Right lobe of liver (tissue), 6 donors: ENCODE measurements at places on chromosomes 2 and 18. TPM values are rescaled to one million over a fixed set of nuclear protein-coding genes. Genes with fewer than 3 reads are reported as not detected.
A peak's percentile ranks its signal among the peaks of the same experiment; 100 is the strongest.

Gene MC2R
- total RNA-seq, result 0.04 TPM

Gene GPR39
- 8.5 TPM for total RNA-seq

Gene CSRNP3
- 2.0 TPM for total RNA-seq

Gene MC5R
- total RNA-seq, result not detected

Gene NPPC
- total RNA-seq, result not detected

Gene SNRNP27
- 16.8 TPM for total RNA-seq

Gene RAB6D
- not detected for total RNA-seq

Gene VSNL1
- total RNA-seq, result 4.8 TPM

DNA sequence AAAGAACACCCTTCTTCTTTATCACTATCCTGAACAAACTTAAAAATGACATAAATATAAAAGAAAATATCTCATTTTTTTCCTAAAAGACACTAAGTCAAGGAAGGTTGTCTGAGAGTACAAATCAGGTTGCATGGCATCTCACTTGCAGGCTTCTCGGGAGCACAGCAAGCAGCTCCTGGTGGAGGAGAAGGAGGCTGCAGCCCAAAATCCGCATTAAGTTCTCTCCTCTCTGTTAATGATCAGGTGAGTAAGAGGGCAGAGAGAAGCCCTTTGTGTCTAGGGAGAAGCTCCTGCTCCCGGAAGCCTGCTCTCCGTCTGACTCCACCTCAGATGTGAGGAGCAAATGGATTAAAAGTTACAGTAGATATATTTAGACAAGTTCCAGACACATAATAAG lies 35.0 kb upstream of the DOK6 start:
- DNase-seq, result no peak

DNA sequence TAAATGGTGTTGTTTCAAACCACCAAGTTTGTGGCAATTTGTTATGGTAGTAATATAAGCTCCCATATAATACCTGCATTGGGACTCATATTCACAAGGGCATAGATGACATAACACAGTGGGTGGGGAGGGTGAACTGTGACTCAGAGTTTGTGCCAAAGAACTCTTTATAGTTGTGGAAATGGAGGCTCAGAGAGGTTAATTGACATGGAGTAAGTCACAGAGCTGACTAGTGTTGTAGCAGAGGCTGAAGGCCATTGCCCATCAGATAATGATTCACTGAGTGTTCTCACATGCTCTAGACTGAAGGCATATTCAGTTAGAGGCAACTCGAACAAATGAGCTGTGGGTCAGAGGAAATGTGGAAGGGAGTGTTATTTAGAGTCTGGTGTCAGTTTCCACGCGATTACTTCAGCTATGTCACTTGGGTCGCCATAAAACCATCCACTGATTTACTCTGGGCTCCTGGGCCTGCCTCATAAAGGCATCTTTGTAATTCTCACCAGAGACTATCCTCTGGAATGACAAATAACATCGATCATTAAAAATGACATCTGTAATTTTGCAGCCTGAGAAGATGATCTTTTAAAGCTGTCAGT lies 264.7 kb downstream of the CCDC85A start:
- DNase-seq, result no peak

DNA sequence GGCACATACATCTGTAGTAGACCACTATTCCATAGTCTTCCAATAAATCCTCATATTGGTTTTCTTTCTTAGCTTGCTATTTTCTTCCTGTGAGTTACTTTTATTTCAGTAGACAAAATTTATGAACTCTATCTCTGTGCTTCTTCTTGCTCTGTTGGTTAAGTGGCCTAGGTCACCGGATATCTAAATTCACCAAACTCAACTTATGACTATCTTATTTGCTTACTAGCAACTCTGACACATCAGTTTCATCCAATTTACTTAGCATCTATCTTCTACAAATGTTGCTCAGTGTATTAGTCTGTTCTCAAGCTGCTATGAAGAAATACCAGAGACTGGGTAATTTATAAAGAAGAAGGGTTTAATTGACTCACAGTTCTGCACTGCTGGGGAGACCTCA lies 432.5 kb upstream of the FSIP2 start:
- DNase-seq, result no peak

DNA sequence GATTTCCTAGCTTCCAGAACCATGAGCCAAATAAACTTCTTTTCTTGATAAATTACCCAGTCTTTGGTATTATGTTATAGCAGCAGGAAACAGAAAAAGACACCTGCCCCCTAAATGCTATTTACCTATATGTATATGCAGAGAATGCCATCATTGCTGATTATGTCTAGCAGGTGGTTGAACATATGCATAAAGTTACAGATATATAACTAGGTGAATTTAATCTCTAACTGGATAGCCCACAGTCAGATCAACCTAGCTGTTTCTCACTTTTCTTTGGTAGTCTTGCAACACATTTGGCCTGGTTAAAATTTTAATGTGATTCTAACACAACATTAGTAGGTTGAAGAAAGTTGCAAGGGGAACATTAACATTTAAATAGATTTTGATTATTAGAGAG lies 7.1 kb upstream of the CERS6 start:
- DNase-seq, result no peak

- no peak for DNase-seq
Observed at GRCh38 chr2:198465970-198466369, 661.6 kb downstream of the PLCL1 start.

- no peak for DNase-seq
Observed at GRCh38 chr2:79801082-79801481, 288.2 kb downstream of the CTNNA2 start.

DNA sequence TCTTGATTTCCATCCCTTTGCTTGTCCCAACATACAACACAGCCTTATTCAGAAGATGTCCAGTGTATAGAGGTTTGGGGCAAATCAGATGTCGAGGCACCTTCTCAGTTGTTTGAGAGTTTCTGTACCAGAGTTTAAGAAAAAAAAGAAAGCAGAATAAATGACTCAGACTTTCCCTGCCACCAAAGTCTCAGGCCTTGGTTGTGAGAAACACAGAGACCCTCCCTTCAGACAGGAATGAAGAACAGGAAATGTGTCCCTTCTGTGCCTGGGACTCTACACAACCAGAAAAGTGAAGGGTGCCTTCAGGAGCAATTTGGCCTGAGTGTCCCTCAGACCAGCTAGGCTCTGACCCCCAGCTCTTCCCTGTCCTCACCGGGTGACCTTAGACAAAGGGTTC lies 37.3 kb upstream of the REL start:
- DNase-seq, result no peak

DNA sequence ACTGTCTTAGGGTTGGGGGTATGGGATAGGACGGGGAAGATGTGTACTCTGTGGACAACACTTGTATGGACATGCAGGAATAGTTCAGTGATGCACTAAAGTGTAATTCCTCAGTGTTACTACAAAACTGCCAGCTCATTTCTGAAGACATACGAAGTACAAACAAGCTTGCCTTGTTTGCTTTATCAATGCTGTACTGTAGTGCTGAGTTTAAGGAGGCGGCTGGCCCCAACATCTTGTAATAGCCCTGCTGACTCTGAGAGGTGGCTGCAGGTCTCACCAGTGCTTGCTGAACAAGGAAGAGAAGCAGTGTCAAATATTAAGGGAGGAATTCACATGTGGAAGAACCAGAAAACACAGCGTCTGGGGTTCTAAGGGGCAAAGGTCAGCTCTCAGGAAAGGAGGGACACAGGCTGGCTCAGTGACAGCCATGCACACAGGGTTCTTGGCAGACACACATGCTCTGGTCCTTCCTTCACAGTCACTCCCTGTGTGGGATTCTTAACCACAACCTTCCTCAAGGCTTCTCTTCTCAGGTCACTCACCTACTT lies 39.8 kb upstream of the EVA1A start:
- DNase-seq, result no peak

GRCh38 chr2:88131201-88131998 lies 3.5 kb upstream of the FABP1 start:
- peak; percentile 74 for DNase-seq

- DNase-seq, result no peak
Observed at GRCh38 chr2:105678346-105678745, 66.4 kb upstream of the NCK2 start.

- no peak for DNase-seq
Observed at GRCh38 chr2:113169002-113169530, 4.7 kb upstream of the PSD4 start.

DNA sequence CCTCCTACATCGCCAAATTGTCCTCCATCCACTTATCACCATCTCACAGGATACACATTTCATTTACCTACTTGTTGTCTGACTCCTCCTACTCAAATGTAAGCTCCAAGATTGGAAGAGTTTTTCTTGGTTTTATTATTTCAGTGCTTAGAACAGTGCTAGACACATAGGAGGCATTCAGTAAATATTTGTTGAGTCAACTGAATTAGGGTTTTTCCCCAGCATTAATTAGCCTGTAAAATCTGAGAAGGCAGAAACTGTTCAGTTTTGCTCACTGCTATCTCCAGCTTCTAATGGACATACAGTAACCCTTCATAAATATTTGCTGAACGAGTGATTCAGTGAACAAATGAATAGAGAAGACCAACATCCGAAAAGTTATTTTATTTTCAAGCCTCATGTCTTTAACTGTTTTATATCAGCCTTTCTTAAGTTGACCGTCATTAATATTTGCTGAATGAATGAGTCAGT lies 800 bp downstream of the TTC21B start:
- DNase-seq, result no peak

DNA sequence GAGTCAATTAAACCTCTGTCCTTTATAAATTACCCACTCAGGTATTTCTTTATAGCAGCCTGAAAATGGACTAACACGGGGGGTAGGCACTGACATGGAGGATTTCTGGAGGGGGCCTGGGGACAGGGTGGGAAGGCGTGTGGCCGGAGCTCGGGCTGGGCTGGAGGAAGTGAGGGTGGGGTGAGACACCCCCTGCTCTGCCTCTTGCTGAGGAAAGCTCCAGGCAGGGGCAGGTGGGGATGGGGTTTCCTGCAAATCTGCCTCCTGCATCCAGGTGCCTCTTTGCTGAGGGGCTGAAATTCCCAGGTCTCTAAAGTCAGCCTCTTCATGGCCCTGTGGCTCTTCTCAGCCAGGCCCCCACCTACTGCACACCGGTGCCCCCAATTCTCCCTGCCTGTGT lies 25.7 kb upstream of the OTOS start:
- DNase-seq, result no peak

DNA sequence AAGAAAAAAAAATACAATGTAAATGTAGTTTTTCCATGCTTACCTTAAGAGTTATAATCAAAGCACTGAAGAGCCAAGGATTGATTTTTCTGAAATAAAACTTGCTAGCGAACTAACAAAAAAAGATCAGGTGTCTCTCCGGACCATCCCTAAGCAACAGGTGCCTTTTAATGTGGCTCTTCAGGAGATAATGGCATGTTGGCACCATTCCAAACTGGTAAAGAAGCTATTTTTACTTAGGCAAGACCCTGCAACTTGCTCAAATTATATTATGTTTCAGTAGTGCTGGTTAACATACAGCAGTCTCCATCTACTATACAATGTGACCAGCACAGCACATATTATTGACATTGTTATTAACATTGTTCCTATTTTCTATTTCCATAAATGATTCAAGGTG lies 2.3 kb upstream of the GCC2 start:
- no peak for DNase-seq

- DNase-seq, result no peak
Observed at GRCh38 chr18:53817976-53818950, 406.2 kb downstream of the MBD2 start.

DNA sequence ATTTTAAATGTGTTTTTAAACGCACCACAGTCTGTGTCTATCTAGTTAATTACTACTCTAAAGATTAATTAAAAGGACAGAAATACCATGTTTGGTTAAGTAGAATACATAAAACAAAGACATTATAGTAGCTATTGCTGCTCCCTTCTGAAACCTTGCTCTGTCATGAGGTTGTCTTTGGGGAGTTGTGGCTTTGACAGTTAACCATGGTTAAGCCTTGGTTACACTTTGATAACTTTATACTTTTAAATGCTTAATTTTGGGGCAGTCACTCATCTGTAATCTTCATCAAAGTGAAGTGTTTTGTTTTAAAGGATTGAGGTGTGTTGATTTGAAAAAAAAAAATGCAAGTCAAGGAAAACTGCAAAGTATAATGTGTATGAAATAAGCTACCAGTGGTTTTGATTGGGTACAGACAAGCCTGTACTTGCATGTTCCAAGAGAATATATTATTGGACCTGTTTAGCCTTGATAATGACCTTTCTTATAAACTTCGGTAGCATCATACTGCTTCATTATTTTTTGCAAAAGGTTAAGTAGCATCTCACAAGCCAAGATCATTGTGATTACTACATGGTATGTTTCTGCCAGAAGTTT lies 29.8 kb upstream of the TBR1 start:
- DNase-seq, result no peak

GRCh38 chr2:147916723-147917122 lies 71.9 kb downstream of the ACVR2A start:
- no peak for DNase-seq

DNA sequence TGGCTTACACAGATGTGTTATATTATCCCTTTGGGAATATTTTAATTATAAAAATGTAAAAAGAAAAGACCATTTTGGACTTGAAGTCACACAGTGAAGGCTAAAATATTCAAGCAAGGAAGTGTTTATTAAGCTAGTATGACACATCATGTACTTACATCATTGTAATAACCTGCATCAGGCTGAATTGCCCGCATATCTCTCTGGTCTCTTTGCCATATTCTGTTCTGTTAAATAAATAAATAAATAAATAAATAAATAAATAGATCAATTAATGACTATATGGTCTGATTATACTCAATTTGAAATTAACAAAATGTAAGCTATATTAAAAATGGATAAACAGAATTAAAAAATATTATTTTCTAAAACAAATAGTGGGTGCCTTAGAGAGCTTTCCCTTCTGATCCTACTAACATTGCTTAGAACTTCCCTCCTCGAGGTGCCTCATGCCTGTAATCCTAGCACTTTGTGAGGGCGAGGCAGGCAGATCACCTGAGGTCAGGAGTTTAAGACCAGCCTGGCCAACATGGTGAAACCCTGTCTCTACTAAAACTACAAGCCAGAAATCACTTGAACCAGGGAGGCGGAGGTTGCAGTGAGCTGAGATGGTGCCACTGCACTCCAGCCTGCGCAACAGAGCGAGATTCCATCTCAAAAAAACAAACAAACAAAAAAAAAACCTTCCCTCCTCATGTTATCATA lies 42.0 kb downstream of the WDR33 start:
- DNase-seq, result no peak

- no peak for DNase-seq
Observed at GRCh38 chr2:189952536-189953109, 109.9 kb downstream of the MSTN start.

DNA sequence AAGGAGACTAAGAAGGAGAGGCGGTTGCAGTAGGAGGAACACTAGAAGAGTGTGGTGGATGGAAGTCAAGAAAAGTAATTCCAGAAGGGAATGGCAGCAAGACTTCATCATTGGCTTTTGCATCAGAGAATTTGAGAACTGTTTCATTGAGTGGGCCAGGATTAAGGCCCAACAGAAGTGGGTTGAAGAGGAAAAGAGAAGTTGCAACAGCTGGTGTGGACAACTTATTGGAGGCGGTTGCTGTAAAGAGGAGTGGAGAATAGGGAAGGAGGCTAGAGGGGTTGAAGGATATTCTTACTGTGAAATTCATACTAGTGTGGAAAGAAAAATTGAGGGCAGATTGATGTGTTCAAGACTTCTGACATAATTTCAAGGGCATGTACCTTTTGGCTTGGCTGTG lies 168.7 kb upstream of the FN1 start:
- DNase-seq, result no peak

- no peak for DNase-seq
Observed at GRCh38 chr18:79597176-79597830, 82.3 kb upstream of the CTDP1 start.

GRCh38 chr2:54161660-54162424 lies 46.4 kb downstream of the ACYP2 start:
- no peak for DNase-seq
